CD14-positive monocyte (primary cell): ENCODE measurements at places on chromosomes 13 and 19. TPM values are rescaled to one million over a fixed set of nuclear protein-coding genes. Genes with fewer than 3 reads are reported as not detected.

Gene COQ8B
- polyA plus RNA-seq, result 44.0 and 54.1 TPM in 2 replicates

Gene PLEKHA4
- polyA plus RNA-seq, result 0.69 and 0.79 TPM in 2 replicates

Gene MUC16
- polyA plus RNA-seq, result not detected

Gene PNMA8B
- polyA plus RNA-seq, result not detected

Gene PRODH2
- not detected for polyA plus RNA-seq

Gene PNPLA6
- polyA plus RNA-seq, result 174 and 178 TPM in 2 replicates

- DNase-seq, result no peak
Observed at GRCh38 chr13:99995104-99995588, 13.6 kb downstream of the ZIC2 start.

GRCh38 chr13:31761951-31762350, 22.6 kb downstream of the RXFP2 start:
- no peak for DNase-seq

- peak; percentile 2 for DNase-seq
Observed at GRCh38 chr13:90768116-90768515, 579.4 kb upstream of the MIR17HG start.

- DNase-seq, result peak; percentile 41
Observed at GRCh38 chr13:36736119-36736726, 62.4 kb downstream of the SERTM1 start.

GRCh38 chr19:32896516-32897214, 27.1 kb upstream of the SLC7A9 start:
- no peak for DNase-seq

DNA sequence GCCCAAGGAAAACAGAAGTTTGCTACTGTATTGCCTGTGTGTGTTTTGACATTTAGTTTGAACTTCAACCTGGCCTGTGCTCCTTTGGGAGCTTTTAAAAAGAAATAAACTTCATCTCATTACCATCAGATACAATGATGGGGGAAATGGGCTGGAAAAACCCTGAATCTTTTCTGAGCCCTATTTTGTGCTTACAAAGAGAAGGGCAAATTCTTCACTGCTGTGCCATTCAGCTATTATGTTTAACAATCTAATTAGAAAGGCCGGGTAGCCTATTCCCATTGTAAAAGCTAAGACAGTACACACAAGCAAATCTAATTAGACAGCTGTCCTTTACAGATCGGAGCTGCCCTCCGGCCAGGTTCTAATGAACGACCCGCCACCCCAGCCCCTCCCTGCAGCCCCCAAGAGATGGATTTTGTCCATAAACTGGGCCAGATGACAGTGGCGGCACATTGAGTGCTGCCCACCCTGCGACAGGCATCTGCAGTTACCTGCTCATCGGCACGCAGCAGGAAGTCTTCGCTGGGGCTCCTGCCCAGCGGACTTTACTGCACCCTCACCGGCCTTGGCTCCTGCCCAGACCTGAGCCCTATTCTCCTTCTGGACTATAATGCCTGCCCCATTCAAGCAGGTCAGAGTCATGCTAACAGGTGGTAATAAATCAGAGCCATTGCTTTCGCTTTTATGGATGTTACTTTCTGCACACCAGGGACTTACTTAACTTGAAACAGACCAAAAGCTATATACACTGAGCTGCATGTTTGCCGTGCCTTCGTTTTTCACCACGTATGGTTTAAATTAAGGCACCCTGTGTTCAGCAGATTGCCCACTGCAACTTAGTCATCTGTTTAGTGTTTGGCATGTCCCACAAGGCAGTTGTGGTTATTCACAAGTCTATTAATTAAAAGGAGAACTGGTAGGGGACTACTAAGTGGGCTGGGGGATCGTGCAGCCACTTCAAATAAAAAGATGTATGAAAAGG, 549.6 kb downstream of the FGF9 start:
- no peak for DNase-seq

- no peak for DNase-seq
Observed at GRCh38 chr19:48938256-48938655, 4.8 kb downstream of the DHDH start.

DNA sequence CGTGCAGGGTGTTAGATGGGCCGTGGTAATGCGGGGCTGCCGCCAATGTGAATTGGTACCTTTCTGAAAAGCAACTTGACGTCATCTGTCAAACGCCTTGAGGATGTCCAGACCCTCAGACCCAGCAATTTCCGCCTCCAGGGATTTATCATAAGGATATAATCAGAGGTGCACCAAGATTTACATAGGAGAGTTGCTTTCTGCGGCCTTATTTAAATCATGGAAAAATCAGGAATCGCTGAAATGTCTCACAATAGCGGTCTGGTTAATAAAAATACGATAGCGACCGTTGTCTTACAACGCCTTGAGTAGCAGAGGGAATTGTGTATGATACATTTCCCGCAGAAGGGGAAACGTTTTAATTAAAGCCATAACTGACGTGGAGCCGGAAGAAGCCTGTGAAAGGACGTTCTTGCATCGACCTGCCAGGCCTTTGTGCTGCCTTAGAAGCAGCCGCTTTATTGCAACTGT, 32.3 kb upstream of the NDUFS7 start:
- no peak for DNase-seq

GRCh38 chr19:21603431-21604231, 98.2 kb downstream of the ZNF429 start:
- DNase-seq, result no peak

- no peak for DNase-seq
Observed at GRCh38 chr13:32881777-32882145, 134.5 kb upstream of the KL start.

DNA sequence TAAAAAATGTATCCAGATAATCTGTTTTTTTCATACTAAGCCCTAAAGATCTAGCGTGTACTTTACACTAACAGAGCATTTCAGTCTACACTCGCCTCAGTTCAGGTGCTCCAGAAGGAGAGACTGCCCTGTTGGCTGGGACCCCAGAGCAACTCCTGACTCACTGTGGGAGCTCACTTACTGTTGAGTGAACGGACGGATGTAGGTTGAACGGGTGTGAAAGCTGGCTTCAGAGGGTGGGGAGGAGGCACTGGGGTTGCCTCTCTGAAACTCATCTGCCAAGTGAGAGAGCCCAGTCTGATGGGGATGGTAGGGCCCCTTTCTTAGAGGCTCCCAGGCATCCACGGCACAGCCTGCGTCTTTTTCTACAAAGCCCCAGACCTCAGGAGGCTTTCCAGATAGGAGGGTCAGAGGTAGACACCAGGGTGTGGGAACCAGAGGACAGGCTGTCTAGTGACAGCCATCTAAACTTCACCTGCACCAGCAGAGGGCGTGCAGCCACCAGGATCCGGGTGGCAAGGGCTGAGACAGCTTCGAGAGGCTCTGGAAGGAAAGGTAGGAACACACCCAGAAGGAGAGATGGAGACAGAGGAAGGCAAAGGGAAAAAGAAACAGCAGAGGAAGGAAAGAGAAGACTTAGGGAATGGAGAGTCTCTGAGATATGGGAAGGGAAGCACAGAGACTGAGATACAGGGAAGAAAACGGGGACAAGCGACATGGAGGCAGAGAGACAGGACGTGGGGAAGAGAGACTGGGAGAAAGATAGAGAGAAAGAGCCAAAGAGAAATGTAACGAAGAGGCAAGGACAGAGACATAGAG, 3.7 kb downstream of the KASH5 start:
- peak; percentile 58 for DNase-seq

DNA sequence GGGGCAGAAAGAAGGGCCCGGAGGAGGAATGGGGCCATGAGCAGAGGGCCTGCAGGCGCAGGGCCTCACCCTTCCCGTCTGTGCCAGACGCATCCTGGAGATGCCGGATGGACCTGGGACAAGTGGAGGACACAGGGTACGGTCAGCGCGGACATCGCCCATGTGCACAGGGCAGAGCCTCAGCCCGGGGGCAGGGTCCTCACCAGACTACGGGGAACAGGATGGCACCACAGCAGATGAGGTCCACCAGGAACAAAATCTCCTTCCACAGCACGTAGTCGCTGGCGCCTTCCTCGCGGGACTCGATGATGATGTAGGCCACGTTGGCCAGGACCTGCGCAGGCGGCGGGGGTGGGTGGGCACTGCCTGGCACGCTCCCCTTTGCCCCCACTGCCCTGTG, 5.6 kb downstream of the GPR108 start:
- no peak for DNase-seq

DNA sequence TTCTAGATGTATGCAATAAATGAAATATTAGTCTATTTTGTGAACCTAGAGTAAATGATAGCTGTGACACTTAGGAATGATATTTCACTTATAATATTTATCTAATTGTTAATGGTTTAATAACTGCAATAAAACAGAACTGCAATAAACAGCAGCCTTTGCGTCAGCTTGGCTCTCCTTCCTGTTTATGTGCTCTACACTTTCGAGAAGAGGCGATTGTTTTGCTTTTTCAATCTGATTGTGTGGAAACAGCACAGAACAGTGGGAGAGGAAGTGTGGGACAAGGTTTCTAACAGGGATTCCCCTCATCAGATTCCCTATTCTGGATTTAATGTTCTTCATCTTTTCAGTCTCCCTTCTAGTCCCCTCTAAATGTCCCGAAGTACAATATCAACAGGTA, 17.3 kb upstream of the TRPC4 start:
- DNase-seq, result no peak

DNA sequence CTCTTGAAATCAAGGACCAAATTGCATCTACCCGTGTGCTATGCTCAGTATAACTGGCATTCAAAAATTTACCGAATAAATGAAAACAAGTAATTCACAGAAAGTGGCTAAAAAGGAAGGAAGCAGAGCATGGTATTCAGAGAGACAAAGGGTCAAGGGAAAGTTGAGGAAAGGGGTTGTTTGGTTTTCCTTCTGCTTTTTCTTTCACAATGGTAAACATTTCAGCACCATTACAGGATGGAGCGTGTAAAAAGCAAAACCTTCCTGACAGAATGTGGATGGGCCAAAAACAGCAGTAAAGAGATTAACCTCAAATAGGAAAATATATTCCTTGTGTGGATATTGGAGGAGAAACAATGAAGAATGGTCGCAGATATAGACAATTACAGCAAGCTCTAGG, 14.8 kb downstream of the DIAPH3 start:
- DNase-seq, result no peak

DNA sequence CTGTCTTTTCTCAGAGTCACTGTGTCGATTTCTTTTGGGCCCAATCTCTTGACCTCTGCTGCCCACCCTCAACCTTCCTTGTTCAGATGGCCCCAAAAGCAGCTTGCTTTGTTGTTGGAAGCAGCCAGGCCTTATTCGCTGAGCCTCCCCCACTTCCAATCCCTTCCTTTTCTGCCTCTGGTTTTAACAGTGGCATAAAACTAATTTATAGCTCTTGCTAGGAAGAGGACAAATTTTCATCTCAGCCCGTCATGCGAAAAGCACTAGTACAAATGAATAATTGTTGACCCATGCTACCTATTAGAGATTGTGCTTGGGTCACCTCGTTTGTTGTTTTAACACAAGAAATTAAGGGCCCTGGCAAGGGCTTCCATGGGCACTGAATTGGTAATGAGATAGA, 51.1 kb downstream of the SIAH3 start:
- no peak for DNase-seq

DNA sequence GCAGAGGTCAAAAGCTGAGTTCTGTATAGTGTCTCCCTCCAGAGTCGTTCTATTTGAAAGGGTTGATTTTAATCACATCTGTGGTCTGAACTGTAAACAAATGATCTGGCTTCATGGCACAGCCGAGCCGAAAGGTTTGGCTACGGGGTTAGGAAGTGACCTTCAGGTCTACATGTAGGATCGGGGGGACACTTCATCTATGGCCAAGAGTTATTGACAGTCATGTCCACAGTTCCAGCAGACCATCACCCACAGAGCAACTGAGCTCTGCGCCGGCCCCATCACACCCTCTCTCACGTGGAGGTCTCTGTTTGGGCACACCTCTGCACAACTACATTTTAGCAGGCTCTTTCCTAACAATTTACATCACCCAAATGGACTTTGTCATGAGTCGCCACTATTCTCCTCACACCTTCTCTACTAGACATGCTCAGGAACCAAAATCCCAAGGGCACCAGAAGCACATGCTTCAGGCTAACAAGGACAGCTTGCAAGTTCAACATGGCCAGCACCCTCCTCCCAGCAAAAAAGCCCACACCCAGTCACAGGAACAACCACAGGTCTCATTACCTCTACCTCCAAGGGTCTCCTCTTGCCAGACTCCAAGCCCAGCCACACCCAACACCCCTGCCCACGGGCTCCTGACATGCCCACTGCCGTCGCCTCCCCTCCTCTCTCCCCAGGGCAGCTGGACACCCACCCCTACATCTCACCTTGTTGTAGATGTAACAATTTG, 36.1 kb upstream of the EPHX3 start:
- DNase-seq, result no peak

DNA sequence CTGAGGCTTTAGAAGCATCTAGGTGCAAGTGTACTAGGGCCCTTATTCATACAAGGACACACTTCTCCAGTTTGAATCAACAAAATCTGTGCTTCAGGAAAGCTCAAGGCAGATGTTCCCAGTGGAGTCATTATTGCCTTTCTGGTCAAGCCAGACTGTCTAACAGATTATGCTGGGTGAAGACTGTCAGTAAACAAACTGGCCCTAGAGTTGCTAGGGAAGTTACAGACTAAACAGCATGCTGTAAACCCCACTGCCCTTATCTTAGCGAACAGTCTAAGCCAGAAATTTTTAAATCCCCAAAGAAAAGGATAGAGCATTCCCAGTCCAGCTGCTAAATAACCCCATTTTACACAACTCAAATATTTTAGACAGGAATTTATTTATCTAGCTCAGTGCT, 1701.3 kb upstream of the PRR20A start:
- DNase-seq, result no peak

DNA sequence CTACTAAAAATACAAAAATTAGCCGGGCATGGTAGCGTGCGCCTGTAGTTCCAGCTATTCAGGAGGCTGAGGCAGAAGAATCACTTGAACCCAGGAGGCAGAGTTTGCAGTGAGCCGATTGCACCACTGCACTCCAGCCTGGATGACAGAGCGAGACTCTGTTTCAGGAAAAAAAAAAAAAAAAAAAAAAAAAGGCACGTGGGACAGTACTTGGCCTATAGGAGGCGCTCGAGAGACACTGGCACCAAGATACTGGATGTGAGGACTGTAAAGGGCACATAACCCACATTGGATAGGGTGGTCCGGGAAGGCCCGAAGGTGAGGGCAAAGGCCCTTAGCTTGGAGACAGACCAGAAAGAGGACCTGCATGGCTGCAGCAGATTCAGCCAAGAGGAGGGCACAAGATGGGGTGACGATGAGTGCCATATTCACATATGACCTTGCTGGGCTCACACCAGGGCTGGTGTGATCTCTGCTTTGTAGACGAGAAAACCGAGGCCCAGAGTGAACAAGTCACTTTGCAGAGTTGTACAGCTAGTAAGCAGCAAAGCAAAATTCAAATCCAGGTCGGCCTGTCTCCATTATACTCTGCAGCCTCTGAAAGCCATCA, 89.4 kb downstream of the DPF1 start:
- DNase-seq, result peak; percentile 21

- DNase-seq, result peak; percentile 12
Observed at GRCh38 chr13:27919659-27919933, 204 bp upstream of the PDX1 start.

- no peak for DNase-seq
Observed at GRCh38 chr19:32475141-32476031, 69.8 kb downstream of the DPY19L3 start.

DNA sequence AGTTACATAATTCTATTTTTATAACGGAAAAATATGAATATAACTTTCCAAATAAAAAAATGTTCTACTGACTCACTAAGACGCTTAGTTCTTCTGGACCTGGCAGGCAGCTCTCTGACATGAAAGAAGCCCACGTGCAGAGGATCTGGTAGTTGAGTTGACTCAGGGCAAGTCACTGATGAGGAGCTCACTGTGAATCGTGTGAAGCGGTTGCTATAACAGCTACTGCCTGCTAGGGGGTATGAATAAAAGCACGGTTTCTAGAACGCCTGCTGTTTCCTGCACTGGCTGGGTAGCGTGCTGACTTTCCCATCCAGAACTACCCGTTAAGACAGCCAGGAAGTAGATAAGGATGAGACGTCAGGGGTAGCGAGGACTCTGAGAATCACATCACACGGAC, 54.7 kb upstream of the WASF3 start:
- DNase-seq, result no peak
